ENCODE measurements at places on chromosomes 11 and 22. TPM values are rescaled to one million over a fixed set of nuclear protein-coding genes. Genes with fewer than 3 reads are reported as not detected.

GRCh38 chr11:73139476-73140198 is 2.5 kb downstream of the FCHSD2 start:
- H3K27ac ChIP-seq: no peak overlapping the region
- DNase-seq: no peak
- H3K36me3 ChIP-seq: no peaks in the 10 kb centered on the region
- no peaks in the 10 kb centered on the region for H3K27me3 ChIP-seq
- no peaks in the 10 kb centered on the region for H3K4me1 ChIP-seq

The OTOG gene
- not detected for total RNA-seq

GRCh38 chr22:28911304-28911690 is 27.9 kb downstream of the ZNRF3 start:
- peak overlapping the region; percentile 100 for H3K27ac ChIP-seq
- no peaks in the 10 kb centered on the region for H3K27me3 ChIP-seq
- no peak for DNase-seq
- H3K4me1 ChIP-seq: peaks cover 14% of the 10 kb centered on the region

DNA sequence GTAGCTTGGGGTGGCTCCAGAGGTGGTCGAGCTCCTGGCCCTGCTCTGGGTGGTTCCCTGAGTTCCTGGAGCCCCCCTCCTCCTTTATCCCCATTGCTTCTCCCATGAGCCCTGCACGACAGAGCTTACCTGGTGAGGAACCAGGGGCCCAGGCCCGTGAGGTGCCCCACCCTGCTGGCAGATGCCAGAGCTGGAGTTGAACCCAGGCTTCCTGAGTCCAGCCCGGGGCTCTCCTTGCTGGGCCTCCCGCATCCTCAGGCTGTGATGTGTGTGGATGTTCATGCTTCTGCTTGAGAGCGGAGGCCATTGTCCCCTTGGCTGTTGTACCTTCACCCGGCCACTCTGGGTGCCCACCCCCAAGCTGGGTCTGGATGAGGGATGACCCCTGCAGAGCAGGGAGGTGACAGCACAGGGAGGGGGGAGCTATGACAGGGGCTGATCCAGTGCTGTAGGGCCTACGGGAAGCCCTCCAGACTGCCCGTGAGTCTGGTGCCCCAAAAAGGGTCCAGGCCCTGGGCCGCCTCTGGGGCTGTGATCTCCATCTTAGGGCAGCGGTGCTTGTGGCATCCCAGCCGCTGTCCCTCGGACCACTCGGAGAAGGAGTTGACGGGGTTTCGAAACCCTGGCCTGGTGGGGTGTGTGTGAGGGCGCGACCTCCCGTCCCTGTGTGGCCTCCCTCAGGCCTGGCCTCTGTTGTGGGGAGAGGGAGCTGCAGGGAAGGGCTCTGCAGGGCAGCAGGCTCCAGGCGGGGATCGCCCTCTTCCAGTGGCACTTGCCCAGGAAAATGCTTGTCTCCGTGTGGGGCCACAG is 14.4 kb downstream of the MPPED1 start:
- H3K4me1 ChIP-seq: no peaks in the 10 kb centered on the region
- H3K27me3 ChIP-seq: no peaks in the 10 kb centered on the region
- no peak for DNase-seq

The POTEH gene
- total RNA-seq: not detected

DNA sequence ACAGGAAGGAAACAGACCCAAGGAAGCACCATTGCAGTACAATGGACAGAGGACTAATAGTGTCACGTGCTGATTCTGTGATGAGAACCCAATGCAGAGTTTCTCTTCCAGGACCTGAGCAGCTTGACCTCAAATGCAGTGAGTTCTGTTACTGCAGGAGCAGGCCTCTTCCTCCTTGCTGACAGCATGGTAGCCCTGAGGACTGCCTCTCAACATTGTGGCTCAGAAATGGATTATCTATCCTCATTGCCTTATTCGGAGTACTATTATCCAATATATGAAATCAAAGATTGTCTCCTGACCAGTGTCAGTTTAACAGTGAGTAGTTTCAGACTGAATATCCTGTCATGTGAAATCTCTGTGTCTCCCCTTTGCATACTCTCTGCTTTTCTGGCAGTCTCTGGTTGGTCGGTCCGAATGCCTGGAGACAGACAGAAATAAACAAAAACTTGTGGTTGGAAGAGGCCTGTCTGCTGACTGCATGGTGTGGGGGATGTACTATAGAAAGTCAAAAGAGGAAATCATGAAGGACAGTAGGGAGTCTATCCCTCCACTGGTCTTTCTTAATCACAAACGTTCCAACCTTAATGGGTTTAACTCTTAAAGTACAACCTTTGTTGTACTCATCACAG is 6.9 kb upstream of the MS4A14 start:
- no peak for DNase-seq
- H3K4me3 ChIP-seq: no peak overlapping the region
- H3K27me3 ChIP-seq: no peaks in the 10 kb centered on the region
- H3K27ac ChIP-seq: no peak overlapping the region

All from aorta (tissue), 5 donors.